Activated CD8-positive, alpha-beta memory T cell treated with anti-CD3 and anti-CD28 coated beads, Interleukin-2, amount 10 ng/mL, durations not matched to agents 7 days and 5 days (primary cell): ENCODE measurements at places on chromosomes 6 and 20. TPM values are rescaled to one million over a fixed set of nuclear protein-coding genes. Genes with fewer than 3 reads are reported as not detected.

TAAR1 gene
- not detected for total RNA-seq

OPRM1 gene
- total RNA-seq, result not detected

- DNase-seq, result no peak
Measured at GRCh38 chr6:54980511-54981275, 134.1 kb downstream of the FAM83B start.

DNA sequence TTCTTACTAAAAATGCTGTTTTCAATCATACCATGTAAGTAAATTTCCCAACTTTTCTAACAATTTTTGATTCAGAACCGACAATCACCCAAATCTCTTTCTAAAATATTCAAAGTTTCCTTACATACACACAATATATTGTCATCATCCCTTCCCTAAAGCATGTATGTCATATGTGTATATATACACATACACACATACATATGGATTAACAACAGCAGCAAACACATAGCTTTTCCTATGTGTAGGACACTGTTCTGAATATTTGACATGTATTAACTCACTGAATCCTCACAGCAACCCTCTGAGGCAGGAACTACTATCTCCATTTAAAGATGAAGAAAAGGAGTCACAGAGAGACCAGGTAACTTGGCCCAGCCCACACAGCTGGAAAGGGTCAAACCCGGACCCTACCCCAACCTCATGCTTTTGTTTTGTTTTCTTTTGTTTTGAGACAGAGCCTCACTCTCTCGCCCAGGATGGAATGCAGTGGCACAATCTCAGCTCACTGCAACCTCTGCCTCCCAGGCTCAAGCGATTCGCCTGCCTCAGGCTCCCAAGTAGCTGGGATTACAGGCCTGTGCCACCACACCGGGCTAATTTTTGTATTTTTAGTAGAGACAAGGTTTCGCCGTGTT, 7.2 kb downstream of the FYN start:
- no peak for DNase-seq

DNA sequence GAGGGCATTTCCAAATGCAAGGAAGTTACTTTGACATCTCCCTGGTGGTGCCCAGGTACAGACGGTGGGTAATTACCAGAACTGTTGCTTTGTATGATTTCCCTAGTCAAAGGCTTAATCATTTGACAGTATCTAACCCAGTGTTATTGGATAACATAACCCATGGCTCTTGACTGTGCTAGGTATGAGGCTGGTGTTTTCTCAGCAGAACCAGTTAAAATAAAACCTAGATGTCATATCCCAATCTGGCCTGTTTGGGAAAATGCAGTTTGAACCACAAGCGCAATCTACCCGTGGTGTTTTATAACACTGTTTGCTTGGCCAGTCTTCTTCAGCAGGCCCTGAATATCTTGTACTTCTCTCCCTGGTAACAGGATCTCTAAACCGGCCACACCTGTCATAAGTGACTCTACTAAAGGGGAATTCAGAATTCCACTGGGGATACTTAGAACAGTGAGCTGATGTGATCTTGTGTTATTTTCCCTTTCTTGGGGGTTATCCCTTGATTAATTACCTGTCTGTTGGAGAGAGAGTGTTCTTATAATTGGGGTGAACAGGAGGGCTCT, 32.8 kb downstream of the PPP1R14C start:
- DNase-seq, result no peak
